ELF-1 (cell line): ENCODE measurements at places on chromosomes 5 and 9.

- no peak for DNase-seq
Measured at GRCh38 chr5:107199756-107200155, 471.0 kb downstream of the EFNA5 start.

DNA sequence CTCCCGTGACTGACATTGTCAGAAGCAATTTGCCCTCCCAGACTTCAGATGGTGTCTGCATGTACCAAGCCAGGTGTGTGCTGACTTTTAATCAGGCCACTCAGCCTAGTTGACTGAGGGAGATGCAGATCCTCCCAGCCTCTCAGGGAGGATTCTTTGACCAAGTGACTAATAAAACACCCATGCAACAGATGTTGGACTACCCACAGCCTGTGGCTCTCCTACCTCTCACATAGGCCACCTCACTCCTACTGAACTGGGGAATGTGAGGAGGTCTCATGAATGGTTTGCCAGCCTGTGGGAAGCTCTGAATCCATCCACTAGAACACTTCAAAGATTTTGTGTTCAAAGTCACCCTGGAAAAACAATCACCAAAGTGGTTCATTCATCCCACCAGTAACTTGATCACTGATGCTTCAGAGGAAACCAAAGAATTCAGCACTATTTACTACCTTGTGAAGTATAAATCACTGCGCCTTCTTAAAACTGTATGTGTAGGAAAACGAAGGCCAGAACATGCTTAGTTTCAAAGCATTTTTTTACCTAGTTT, 80.1 kb downstream of the ESM1 start:
- DNase-seq, result no peak

- DNase-seq, result no peak
Measured at GRCh38 chr5:61837788-61838187, 468.2 kb upstream of the KIF2A start.

DNA sequence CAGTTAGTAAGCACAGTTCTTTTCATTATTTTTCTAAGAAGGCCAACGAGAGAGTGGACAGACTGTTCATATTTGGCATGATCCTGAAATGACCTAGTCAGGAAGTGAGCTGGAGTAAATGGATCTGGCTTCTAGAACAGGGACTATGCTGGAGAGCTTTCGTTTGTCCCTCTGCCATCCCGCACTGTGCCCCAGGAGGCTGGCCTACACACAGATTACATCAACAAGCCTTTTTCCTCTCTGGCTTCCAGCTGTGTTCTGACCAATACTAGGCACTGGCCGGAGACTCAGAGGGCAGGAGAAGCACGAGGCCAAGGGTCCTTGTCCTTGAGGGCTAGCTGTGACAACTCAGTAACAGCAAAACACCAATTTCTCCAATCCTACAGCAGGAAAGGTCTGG, 127.8 kb downstream of the MED27 start:
- no peak for DNase-seq

DNA sequence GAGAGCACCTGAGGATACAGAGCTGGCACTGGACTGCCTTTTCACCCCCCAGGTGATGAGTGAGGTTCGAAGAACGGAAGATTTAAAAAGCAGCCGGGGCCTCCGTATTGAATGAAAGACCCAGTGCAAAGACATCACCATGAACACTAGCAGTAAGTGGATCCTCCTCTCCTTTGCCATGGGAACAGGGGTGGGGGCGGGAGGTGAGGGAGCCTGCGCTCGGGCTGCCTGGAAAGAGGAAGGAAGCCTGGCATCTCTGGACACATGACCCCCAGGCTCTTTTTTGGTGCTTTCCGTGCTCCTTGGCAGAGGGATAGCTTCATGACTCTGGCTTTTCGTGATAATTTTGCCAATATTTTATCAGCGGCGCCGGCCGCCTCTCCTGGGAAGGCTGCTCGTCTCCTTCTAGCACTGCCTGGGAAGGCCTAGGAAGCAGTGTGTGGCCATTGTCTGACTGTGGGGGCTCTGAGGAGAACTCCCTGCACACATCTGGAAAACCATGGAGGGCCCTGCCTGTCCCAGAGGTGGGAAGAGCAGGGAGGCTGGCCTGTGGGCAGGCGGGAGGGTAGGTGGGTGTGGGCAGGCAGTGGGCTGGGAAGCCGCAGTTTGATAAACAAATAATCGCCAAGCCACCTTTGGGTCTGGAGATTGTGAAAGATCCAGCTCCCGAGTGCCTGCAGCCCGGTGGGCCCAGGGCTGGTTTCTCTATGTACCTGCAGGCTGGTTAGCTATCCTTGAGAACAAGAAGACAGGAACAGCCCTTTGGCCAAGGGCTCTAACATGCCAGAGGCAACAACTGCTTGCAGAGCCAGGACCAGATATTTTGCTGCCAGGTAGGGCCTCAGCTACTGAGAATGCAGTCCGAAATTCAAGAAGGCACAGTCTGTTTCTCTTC, 911 bp downstream of the ABLIM3 start:
- peak; percentile 55 for DNase-seq

DNA sequence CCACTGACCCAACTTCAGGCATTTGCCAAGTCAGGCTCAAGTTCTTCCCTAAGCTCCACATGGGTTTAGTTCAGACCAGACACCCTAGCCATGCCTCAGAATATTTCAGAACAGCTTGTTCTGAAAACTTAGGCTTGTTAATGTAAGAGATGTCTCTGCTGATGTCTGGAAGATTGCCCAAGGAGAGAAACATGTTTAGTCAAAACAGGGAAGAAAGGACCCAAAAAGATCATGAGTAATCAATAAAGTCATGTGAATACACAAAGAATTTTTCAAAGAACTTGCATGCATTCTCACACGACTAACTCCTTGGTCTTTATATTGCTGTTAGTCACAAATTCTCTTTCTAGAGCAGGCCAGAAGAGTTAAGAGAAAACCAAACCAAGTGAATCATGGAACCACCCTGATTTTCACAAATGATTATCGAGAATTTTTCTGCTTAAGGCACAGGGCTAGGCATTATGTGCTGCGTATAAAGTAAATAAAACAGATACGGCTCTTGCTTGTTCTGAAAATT, 158.1 kb upstream of the HMHB1 start:
- no peak for DNase-seq

GRCh38 chr9:89676281-89676680, 71.5 kb downstream of the GADD45G start:
- no peak for DNase-seq

DNA sequence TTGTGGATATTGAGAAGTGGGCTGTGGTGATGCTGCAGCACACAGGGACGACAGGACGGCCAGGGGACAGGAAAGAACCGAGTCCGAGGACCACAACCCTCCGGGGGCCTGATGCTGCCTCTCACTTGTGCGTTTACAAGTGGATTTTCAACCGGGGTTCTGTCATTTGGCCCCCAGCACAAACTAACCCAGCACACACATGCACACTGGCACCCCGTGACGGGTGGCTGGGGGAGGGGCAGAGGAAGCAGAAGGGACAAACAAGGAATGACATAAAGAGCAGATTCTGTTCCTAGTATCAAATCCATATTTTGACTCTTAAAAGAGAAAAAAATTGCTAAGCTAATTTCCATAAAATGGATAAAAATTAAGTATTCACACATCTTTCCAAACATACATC, 18.3 kb upstream of the ZFYVE16 start:
- no peak for DNase-seq

GRCh38 chr5:111311666-111312065, 87.5 kb downstream of the CAMK4 start:
- DNase-seq, result no peak

DNA sequence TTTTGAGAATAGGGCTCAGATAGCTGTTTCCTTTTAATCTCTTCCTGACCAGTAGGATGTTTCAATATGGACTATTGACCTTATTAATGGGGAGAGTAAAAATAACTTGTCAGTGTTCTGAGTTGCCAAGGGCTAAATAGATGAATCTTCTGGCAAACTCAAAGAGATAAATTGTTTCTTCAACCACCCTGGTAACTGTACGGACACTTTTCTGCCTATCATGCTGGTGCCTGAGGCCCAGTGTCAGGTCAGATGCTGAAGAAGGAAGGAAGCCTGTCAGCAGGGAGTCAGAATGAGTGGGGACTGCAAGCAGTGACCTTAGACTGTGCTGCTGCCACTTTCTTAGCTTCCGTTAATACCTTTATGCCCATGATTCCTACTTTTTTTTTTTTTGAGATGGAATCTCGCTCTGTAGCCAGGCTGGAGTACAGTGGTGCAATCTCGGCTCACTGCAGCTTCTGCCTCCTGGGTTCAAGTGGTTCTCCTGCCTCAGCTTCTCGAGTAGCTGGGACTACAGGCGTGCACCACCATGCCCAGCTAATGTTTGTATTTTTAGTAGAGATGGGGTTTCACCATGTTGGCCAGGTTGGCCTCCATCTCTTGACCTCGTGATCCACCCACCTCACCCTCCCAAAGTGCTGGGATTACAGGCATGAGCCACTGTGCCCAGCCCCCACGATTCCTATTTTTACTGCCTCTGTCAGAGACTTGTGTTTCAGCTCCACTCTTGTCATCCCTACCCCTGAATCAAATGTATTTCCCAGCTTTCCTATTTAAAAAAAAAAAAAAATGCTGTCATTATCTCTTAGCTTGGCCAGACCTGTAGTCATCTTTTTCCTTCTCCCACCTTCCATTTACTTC, 33.7 kb downstream of the TGFBR1 start:
- DNase-seq, result no peak

DNA sequence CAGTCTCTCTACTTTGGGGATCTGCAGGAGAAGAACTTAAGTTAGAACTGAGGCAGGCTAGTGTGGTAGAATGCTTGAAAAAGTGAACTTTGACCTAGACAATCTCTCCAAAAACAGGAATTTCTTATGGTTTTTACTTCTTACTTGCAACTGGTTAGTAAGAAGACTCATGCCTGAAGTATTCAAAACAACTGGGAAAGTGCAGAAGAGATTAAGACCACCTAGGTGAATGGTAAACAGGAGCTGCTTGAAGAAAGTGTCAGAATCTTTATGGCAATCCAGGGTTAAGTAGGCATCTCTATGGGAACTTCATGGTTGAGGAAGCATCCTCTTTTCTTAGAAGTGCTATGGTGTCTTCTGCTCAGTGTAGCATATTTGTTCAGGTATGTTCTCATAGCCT, 428.6 kb upstream of the TLE4 start:
- no peak for DNase-seq

GRCh38 chr5:12851761-12852160, 947.5 kb upstream of the CTNND2 start:
- no peak for DNase-seq

- DNase-seq, result peak; percentile 85
Measured at GRCh38 chr9:127418037-127418471, 6.1 kb upstream of the ZNF79 start.

DNA sequence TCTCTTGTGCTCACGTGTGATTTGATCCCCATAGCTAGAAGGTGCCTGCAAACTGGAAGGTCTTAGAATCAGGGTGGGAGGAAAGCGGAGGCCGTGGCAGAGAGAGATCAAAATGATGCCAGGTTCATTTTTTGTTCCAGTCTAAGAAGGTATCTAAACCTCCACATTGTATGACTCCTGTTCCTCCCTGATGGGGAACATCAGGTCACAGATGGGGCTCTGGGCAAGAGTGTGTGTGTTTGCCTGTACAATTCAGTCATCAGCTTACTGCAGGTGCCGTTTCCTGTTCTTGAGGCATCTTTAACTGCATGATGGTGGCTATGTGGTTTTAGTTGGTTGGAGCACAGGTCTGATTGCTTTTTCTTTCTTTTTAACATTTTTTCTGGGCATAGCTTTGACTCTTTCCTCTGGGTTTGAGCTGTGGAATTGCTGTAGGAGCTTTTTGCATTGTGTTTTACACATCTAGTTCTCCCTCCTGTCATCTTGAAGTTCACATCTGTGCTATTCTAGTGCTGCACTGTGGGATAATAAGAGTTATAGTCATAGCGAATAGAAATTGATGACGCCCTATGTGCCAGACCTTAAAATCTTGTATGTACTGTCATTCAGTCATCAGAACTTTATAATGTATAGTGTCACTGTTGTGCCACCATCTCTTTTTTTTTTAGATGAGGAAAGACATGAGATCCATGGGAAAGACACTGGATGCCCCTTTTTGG, 30.8 kb downstream of the ARHGAP26 start:
- DNase-seq, result no peak

DNA sequence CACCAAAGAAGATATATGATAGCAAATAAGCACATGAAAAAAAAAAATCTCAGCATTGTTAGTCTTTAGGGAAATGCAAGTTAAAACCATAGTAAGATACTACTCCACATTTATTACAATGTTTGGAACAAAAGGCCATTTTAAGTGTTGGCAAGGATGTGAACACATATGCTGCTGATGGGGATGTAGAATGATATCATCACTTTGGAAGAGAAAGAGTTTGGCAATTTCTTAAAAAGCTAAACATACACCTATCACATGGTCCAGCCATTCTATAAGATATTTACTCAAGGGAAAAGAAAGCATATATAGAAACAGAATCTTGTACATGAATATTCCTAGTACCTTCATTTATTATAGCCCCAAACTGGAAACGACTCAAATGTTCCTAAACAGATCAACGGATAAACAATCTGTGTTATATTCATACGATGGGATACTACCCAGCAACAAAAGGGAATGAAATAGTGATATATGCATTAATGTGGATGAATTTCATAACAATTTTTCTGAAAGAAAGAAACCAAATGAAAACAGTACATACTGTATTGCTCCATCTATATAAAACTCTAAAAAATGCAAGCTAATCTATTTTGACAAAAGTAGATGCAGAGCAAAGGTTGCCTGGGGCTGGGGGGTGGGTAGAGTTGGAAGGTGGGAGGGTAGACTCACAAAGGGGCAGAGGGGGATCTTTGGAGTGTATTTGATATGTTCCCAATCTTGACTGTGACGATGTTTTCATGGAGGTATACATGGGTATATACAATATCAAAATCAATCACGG, 45.7 kb upstream of the SMAD5 start:
- no peak for DNase-seq

DNA sequence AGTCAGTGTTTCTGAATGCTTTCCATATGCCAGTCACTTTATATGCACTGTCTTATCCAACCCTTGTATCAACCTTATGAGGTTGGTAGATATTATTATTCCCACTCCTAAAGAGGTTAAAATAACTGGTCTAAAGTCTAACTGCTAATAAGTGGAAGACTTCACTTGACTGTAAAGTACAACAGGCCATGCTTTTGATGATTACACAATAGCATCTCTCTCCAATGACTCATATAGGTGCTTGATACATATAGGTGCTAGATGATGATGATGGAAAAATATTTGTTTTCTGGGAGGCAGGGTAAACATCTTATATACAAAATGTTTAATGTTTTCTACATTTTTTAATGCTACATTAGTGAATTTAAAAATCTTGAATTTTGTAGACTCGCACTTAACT, 75.9 kb upstream of the NR3C1 start:
- DNase-seq, result no peak

DNA sequence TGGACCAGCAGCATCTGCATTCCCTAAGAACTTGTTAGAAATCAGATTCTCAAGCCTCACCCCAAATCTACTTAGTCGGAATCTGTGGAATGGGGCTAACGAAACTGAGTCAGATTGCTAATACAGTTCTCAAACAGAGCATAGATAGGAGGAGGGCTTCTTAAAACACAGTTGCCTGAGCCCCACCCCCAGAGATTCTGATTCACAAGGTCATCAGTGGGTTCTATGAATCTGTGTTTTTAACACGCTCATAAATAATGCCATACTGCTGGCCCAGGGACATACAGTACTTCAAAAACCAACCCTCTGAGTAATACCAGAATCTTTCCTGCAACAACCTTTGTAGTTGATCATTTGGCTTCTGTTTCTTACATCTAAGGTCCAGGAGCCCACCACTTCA, 32.9 kb upstream of the GARNL3 start:
- DNase-seq, result no peak
